Mesenchymal stem cell (in vitro differentiated cells and primary cell): ENCODE measurements at places on chromosomes 11 and 22.
A peak's percentile ranks its signal among the peaks of the same experiment; 100 is the strongest.

DNA sequence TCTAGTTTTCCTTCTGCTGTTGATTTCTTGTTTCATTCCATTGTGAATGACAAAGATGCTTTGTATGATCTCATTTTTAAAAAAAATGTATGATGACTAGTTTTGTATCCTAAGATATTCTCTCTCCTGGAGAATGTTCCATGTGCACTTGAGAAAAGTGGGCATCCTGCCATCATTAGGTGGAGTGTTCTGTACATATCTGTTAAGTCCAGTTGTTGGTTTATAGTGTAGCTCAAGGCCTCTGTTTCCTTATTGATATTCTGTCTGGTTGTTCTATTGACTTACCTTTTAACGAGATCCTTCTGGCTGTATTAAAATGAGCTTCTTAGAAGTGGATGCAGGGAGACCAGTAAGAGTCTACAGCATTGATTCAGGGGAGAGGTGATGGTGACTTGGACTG lies 35.2 kb downstream of the SGSM1 start:
- no peak overlapping the region for H3K27ac ChIP-seq
- H3K4me1 ChIP-seq = peaks cover 1% of the 10 kb centered on the region
- H3K36me3 ChIP-seq = no peaks in the 10 kb centered on the region
- no peak for DNase-seq

- H3K4me1 ChIP-seq = no peaks in the 10 kb centered on the region
- no peaks in the 10 kb centered on the region for H3K36me3 ChIP-seq
- DNase-seq = no peak
Measured at GRCh38 chr11:133228471-133229329, 303.6 kb downstream of the OPCML start.

- DNase-seq = no peak
- peaks cover 6% of the 10 kb centered on the region for H3K27me3 ChIP-seq
- H3K4me3 ChIP-seq = no peak overlapping the region
- H3K4me1 ChIP-seq = peaks cover 39% of the 10 kb centered on the region
- H3K36me3 ChIP-seq = no peaks in the 10 kb centered on the region
Measured at GRCh38 chr11:292211-293121, 3.5 kb downstream of the PGGHG start.

GRCh38 chr11:1291295-1292017 lies 18.0 kb downstream of the TOLLIP start:
- DNase-seq = no peak
- H3K27me3 ChIP-seq = no peaks in the 10 kb centered on the region
- H3K4me3 ChIP-seq = peak overlapping the region; percentile 5
- no peak overlapping the region for H3K27ac ChIP-seq

DNA sequence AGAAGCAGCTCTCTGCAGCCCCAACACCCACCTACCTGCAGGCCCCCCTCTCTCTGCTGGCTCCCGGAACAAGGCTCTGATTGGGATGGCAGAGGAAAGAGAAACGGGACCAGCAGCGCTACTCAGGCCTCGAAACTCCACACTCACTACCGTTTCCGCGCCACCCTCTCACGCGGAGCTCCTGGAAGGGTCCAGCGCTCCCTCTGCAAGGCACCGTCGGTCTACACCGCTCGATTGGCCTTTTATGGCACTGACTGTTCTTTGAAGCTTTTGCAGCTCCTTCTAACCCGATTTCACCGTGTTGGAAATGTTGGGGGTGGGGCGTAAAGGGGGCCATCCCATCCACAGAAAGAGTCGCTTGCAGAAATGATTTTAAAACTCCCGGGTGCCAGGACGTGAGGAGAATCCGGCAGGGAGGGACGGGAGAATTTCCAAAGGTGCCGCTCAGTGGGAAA lies 323 bp upstream of the PANX1 start:
- peaks cover 23% of the 10 kb centered on the region for H3K4me1 ChIP-seq
- no peaks in the 10 kb centered on the region for H3K27me3 ChIP-seq
- H3K36me3 ChIP-seq = no peaks in the 10 kb centered on the region
- no peak for DNase-seq

GRCh38 chr22:47465222-47465621 lies 702.8 kb downstream of the TBC1D22A start:
- H3K4me1 ChIP-seq = no peaks in the 10 kb centered on the region
- no peaks in the 10 kb centered on the region for H3K27me3 ChIP-seq
- no peak overlapping the region for H3K4me3 ChIP-seq
- H3K27ac ChIP-seq = no peak overlapping the region

GRCh38 chr11:36411202-36411640 lies 98.9 kb downstream of the TRAF6 start:
- H3K4me1 ChIP-seq = peaks cover 13% of the 10 kb centered on the region
- DNase-seq = no peak
- peak overlapping the region; percentile 37 for H3K27ac ChIP-seq
- H3K36me3 ChIP-seq = peaks cover 2% of the 10 kb centered on the region
- H3K4me3 ChIP-seq = no peak overlapping the region

DNA sequence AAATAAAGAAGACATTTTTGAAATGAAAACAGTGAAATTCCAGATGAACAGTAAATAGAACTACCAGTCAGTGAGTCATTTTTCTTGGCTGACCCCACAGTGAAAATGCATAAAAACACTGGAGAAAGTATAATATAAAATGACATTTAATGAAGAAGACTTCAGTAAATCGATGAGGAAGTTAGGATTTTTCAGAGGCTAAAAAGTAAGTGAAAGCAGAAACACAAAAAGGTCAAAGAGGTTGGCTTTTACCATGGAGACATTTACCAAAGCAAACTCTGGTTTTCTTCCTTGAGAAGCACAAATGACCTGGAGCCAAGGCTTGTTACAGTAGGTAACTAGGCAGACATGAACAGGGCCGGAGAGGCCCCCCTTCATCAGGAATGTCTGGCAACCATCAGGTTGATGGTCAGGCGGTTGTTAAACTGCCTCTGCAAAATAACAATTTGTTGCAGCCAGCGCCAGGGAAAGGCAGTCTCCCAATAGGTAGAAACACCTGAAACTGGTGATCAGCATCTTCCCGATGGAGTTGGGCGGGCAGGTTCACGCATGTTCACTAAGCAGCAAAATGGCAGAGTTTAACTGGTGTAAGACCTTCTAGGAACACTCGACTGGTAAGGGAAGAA lies 16.7 kb upstream of the TMEM123 start:
- H3K4me3 ChIP-seq = no peak overlapping the region
- peak overlapping the region; percentile 9 for H3K27ac ChIP-seq
